Left lobe of liver (tissue), 2 donors: ENCODE measurements at places on chromosomes 11 and 22.

- DNase-seq = no peak
Measured at GRCh38 chr11:78731027-78731426, 156.4 kb upstream of the NARS2 start.

DNA sequence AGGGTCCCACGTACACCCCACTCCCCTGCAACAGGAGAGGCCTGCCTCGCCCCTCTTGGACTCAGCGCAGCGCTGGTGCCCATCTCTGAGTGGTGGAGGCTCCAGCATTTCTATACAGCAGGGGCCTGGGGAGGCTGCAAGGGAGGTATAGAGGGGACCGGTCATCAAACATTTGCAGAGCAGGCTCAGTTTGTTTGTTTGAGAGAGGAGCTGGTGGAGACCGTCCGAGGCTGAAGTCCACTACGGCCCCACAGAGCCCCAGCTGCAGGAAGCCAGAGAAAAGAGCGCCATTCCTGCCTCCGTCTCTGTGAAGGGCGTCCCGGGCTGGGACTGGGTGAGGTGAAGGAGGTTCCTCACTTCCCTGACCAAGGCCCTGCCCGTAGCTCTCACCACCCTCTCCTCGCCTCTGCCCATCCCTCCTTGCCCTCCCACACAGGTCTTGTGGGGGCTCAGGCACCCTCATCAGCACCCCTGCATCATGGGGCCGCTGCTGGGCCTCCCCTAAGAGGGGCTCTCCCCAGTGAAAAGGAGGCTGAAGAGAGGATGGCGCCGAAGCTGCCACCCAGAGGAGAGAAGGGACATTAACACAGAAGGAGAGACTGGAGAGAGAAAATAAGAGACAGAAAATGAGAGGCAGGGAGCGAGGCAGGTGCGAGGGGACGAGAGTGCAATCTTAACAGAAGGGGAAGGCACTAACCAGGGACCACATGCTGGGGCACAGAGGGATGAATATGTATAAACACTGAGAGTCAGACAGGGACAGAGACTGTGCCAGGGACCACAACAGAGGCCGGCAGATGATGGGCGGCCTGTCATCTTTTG, 24.5 kb downstream of the RPUSD4 start:
- DNase-seq = no peak

DNA sequence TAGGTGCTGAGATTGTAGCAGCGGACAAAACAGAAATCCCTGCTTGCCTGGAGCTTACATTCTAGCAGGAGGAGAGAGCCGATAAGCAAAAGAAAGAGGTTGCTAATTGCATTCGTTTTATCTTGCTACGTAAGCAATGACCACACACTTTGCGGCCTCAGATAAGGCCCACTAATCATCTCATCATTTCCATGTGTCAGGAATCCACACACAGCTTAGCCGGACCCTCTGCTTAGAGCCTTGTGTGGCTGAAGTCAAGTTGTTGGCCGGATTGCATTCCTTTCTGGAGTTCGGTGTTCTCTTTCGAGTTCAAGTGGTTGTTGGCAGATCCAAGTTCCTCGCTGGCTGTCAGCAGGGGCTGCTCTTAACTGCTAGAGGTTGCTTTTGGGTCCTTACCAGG, 101.6 kb downstream of the CHST1 start:
- no peak for DNase-seq

GRCh38 chr11:78244546-78245255, 56.0 kb downstream of the USP35 start:
- DNase-seq = no peak

DNA sequence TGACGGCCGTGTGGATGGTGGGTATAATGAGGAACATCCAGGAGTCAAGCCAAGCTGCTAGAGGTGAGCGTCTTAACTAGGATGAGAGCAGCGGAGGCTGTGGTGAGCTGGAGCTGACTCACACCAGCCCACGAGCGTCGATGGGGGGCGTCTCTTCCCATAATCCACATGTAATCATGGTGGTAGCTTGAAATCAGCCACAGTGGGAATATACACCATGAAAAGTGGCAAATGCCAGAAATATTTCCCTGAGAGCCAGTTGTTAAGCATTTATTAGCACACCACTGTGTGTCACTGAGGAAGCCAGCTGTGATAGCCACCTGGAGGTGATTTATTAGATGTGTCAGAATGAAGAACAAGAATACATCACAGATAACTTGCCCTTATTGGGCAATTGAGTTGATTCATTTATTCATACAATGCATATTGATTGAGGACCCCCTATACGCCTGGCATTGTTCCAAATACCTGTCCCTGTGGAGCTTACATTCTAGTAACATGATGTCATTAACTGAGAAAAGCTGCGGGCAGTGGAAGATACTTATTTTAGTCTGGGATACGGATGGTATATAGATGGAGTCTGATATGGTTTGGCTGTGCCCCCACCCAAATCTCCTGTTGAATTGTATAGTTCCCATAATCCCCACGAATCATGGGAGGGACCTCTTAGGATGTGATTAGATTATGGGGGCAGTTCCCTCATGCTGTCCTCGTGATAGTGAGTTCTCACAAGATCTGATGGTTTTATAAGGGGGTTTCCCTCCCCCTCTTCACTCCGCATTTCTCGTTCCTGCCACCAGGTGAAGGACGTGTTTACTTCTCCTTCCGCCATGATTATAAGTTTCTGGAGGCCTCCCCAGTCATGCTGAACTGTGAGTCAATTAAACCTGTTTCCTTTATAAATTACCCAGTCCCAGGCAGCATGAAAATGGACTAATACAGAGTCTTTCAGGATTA, 473.4 kb downstream of the METTL15 start:
- DNase-seq = no peak

DNA sequence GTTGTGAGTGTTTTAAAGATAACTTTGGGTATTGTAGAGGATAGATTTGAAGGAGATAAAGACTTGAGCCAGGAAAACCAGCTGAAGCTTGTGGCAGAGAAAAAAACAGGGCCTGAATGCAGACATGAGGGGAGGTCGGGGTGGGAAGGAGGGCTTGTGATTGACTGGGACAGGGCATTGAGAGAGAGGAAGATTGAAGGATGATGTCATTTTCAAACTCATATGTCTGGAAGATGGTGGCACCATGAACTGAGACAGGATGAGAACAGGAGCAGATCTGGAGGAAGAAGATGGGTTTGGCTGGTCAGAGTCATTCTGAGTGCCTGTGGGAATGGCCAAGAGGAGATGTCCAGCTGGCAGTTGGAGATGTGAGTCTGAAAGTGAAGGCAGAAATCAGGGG, 14.7 kb downstream of the CSNK2A3 start:
- no peak for DNase-seq

GRCh38 chr22:39469681-39470450, 13.1 kb downstream of the MGAT3 start:
- no peak for DNase-seq

- no peak for DNase-seq
Measured at GRCh38 chr11:63914896-63915691, 1.9 kb downstream of the RCOR2 start.

GRCh38 chr22:43926349-43926710, 2.7 kb downstream of the PNPLA3 start:
- DNase-seq = no peak

- DNase-seq = no peak
Measured at GRCh38 chr11:27938011-27938410, 169.9 kb downstream of the KIF18A start.

- no peak for DNase-seq
Measured at GRCh38 chr11:116348226-116348625, 424.6 kb downstream of the BUD13 start.

- no peak for DNase-seq
Measured at GRCh38 chr11:93846411-93846810, 4.0 kb downstream of the VSTM5 start.
